Kidney tubule cell (primary cell): ENCODE measurements at places on chromosomes 16 and 17.

- no peak for DNase-seq
These were observed 76.4 kb downstream of the SMG6 start for GRCh38 chr17:2227025-2227699.

DNA sequence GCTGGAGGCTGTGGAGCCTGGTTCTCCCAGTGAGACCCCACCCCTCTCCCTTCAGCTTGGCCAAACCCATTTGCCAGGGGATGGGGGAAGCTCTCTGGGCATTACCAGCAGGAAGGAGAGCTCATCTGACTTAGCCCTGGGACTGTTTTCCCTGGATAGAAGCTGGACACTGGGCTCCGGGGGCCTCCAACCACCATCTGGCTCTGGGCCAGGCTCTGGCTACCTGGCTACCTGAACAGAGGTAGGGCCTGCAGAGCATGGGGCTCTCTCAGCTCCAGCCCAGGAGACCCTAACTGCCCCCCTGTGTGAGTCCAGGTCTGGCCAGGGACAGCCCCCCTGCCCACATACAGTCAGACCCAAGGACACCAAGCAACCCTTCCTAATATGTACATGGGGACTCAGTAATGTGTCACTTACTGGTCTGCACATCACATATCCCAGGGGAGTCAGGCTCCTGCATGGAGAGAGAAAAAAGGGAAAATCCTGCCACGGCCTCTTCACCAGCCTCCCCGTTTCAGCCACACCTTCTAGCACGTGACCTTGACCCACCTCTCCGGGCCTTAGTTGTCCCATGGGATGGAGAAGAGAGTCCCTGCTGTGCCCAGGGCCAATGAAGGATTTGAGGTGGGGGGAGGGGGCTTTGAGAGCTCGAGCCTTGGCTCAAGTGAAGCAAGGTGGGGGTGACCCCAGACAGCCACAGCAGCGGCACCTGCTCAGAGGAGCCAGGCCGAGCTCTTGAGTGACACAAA, 13.8 kb downstream of the CNGB1 start:
- DNase-seq = no peak

- no peak for DNase-seq
These were observed 13.1 kb upstream of the CYB5B start for GRCh38 chr16:69411064-69411985.

- no peak for DNase-seq
These were observed 15.9 kb downstream of the LLGL1 start for GRCh38 chr17:18241229-18241871.

GRCh38 chr16:29029168-29029994, 44.5 kb downstream of the LAT start:
- DNase-seq = peak; percentile 93

DNA sequence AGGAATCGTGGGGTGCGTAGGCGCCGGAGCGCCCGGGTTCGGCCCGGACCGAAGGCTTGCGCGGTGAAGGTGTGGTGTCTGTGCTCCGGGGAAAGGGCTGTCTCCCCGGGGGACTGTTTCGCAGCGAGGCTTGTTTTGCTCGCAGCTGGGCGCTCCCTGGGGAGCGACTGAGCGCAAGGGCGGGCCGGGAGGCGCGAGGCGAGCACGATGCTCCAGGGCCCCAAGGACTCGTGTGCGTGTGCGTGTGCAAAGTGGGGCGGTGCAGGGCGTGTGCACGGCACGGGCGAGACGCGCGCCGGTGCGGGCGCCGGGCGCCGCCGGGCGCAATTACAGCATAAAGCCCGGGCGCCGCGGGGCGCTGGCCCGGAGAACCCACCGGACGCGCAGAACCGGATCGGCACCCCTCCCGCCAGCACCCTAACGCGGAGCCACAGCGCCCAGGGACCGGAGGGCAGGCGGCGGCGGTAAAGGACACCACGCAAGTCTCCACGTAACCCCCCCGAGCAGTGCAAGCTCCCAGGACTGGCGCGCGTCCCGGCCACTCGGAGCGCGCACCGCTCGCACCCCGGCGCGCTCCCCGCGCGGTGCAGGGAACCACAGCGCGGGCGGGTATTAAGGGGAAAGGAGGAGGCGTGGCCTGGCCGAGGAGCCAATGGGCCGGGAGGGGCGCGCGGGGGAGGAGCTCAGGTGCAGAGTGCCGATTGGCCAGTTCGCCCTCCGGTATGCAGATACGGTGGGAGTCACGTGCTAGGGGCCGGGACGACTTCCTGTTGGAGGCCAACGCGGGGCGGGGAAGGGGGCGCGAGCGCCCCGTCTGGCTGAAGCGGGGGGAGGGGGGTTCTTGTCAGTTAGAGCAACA, at the start of gene TNRC6C:
Gene TNRC6C, plus strand, starts transcription at position 847 of the 859 bp plus-strand sequence. CDS start 45,504 bp downstream, outside the sequence.
- peak; percentile 98 for DNase-seq
